ENCODE measurements at places on chromosomes 4 and X. TPM values are rescaled to one million over a fixed set of nuclear protein-coding genes. Genes with fewer than 3 reads are reported as not detected.

DNA sequence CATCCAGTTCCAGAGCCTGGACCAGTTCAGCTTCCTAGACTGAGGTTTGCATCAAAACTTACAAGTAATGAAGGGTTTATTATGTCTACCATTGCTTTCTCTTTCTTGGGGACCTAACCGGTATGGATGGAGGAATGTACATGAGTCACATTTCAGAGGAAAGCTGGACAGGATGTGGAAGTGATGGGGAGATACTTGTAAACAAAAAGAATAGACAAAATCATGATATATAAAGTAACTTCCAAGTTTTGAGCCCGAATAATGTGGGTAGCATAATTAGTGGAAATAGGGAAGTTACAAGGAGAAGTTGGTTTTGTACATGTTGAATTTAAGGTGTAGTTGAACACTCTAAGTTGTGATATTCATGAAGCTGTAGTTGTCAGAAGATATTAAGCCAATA, 15.0 kb downstream of the FNIP2 start:
- no peak for DNase-seq

DNA sequence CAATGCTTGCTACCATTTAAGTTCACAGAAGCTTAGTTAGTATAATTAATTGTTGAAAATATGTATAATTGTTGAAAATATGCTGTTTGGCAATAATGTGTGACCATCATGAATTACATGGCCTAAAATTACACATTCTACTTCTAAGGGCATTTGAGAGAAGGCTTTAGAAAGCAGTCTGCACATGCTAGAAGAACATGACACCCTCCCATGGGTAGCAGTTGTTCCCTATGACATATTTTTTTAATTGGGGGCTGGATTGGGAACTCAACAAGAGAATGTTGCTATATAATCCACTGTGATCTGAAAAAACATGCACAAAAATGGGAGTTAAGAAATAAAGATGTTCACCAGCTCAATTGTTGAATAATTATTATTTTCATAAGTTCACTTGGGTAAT, 331.4 kb downstream of the ARHGAP24 start:
- no peak for DNase-seq

DNA sequence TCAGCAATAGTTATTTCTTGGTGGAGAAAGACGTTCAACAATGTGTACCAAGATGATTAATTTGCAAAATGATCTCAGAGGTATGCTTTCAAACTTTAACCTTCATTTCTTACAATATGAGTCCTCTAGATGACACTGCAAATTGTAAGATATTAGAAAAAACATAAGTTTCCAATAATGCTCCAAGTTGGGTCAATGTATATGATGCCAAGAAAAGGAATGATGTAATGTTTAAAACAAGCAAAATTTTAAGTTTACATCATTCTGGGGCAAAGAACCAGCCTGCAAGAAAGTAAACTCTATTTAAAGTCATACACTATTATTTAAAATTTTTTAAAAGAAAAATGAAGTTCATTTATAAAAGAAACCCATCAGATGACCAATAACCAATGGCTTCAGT, 56.1 kb downstream of the PRSS12 start:
- no peak for DNase-seq

DNA sequence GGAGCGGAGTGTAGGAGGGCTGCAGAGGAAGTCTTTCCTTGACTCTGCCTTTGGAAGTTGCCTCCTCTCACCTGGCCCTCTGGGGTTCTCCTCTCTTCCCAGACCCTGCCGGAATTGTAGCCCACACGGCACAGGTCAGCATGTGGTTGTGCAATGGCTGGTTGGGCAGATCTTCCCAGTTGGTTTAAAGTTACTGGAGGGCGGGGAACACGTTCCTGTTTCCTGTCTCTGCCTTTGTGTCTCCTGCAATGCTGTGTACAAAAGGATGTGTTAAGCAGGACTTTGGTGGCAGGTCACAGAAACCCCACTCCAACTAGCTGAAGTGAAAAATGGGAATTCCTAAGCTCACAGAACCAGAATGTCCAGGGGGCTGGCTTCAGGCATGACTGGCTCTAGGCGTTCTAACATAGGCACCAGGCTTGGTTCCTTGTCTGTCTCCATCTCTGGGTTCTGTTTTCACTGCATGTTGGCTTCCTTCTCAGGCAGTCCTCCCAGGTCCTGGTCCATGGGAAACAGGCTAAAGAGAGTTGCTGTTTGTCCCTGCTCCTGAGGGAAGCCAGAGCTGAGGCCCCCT, 19.9 kb downstream of the SORCS2 start:
- DNase-seq, result no peak

DNA sequence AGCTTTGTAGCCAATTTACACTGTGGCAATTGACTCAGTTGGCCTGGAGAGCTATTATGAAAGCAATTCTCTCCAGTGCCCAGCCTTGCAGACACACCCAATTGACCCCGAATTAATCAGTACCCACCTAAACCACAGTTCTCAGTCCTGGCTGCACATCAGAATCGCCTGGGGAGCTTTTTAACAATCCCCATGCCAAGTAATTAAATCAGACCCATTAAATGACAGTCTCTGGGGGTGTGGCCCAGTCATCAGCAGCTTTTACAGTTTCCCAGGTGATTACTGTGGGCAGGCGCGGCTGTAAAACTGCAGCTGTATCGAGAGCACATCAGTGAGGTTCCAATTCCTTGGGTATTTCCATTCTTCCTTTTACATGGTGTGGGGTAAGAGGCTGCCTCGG, 460.9 kb upstream of the FAT1 start:
- peak; percentile 35 for DNase-seq

GRCh38 chrX:45198301-45198700, 2.4 kb downstream of the DIPK2B start:
- no peak for DNase-seq

DNA sequence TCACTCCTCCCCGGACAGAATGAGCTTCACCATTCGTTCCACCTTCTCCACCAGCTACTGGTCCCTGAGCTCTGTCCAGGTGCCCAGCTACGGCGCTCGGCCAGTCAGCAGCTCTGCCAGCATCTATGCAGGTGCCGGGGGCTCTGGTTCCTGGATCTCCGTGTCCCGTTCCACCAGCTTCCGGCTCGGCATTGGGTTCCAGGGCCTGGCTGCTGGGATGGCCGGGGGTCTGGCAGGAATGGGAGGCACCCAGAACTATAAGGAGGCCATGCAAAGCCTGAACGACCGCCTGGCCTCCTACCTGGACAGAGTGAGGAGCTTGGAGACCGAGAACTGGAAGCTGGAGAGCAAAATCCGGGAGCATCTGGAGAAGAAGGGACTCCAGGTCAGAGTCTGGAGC, 36.4 kb upstream of the N4BP2 start:
- no peak for DNase-seq

GRCh38 chr4:108029016-108029720, 39.5 kb downstream of the HADH start:
- DNase-seq, result no peak

DNA sequence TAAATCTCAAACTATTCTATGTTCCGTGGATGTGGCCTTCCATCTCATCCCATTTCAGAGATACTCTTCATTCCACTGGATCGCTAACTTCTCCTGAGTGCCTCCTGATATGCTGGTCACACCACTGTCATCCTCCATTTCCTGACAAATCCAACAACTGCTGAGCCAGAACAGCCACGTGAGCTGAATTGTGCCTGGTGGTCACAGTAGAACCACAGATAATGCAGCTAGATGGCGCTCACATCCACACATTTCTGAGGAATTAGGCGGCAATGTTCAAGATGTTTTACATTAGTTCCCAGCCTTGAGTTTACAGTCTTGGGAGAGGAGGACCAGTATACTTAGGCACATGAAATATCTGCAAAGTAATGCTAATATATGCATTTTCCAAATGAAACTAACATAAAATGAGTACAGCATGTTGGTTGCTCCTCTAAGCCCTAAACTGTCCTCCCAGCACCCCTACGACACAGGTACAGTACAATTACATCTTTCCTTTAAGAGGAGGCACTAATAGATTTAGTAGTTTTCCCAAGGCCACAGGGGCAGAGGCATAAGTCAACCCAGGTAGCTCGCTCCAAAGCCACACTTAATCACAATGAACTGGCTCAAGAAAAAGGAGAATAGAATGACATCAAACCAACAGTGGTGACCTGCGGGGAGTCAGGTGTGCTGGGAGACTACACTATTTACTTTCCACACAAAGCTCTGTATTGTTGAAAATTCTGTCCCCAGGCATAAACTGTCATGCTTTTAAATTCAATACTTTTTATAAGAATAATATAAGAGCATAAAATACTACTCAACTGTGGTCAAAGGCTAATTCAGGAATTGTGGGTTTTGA, 134.2 kb downstream of the CHIC2 start:
- DNase-seq, result peak; percentile 86

- DNase-seq, result no peak
Measured at GRCh38 chr4:125316791-125317524, 2.2 kb downstream of the FAT4 start.

- peak; percentile 8 for DNase-seq
Measured at GRCh38 chr4:91127831-91128230, 1000.6 kb downstream of the CCSER1 start.

DNA sequence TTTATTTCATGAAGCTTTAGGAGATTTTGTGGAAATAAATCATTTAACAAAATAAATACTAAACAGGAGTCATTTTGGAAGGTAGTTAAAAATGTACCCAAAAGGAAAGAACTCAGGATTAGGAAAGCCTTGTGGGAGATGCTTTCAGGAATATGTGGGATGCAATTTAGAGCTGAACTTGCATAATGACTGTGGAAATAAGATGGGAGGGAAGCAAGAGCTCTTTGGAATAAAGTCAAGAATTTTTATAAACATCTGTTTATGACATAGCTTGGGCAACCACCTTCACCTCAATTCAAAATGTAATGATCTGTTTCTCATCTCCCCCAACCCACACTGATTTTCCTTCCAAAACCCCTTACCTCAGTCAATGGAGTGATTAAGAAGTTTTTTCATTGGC, 623.8 kb downstream of the FAT4 start:
- DNase-seq, result no peak

- no peak for DNase-seq
Measured at GRCh38 chr4:21664355-21664754, 284.2 kb downstream of the KCNIP4 start.

GRCh38 chr4:148800940-148801339, 358.7 kb upstream of the NR3C2 start:
- no peak for DNase-seq

The FAM149A gene
- polyA plus RNA-seq, result 56.7 TPM

Measured in left kidney (tissue), 8 donors.